ENCODE measurements at places on chromosomes 6 and 20.

DNA sequence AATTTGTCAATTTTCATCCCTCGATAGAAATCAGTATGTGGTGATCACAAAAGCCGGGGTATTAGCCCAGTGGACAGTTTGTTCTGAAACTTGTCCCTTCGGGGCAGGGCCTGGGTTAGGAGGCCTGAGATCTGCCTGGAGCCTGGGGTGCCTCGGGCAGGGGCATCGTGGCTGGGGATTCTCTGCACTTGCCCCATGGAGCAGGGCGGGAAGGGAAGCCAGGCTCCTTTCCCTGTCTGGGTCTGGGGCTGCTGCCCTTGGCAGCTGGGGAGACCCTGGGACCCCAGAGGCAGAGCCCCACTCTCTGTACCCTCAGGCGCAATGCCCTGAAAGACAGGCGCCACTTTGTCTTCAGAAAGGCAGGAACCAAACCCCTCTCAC lies 27.4 kb downstream of the NTSR1 start:
- DNase-seq: no peak

DNA sequence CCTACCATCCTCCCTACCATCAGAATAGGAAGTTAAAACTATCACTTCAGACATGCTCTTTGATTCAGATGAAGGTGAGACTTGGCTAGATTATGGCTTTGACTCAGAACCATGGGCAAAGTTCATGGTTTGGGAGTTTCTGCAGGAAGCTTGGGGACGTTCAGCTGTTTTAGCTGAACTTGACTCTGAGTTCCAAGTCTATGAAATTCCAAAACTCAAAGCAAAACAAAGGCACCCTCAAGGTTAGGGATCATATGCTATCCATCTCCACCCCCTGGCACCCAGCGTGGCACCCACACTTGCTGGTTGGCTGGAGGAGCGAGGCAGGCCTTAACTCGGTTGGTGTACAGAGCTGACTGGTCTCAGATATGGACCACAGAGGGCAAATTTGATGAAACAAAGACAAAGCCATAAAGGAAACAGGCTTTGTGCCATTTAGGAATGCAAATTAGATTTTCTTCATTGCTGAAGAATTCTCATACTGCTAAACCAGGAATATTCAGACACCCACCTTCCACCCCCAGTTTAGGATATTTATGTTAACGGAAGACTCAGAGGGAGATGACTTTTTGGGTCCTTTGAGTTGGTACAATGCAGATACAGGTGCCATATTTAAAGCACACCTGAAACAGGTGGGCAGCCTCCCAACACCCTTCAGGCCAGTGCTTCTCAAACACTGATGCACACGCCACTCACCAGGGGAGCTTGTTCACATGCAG lies 88.4 kb upstream of the SLC22A16 start:
- no peak for DNase-seq

GRCh38 chr6:52125139-52125538 lies 37.7 kb upstream of the PKHD1 start:
- no peak for DNase-seq

- DNase-seq: no peak
Observed at GRCh38 chr6:19834858-19835257, 2.3 kb upstream of the ID4 start.

- no peak for DNase-seq
Observed at GRCh38 chr6:19848465-19849029, 11.4 kb downstream of the ID4 start.

GRCh38 chr6:73481969-73482368 lies 20.4 kb downstream of the MTO1 start:
- DNase-seq: no peak

DNA sequence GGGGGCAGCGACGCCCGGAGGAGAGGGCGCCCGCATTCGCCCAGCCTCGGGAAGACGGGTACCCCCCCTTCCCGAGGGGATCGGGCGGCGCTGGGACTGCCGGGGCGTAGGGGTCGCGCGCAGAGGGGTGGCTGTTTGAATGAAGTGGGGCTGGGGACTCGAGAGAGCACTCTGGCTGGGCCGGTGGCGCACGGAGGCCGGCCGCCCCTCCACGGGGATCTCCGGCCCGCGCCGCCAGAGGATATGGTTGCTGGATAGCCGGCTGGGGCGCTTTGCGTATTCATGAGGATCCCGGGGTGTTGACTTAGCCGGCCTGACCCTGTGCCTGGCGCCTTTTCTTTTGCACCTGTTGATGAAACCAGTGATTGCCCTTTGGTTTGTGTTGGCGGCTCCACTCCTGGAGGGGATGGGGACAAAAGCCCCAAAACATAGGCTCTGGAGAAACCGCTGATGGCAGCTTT lies 469 bp downstream of the SYNJ2 start:
- no peak for DNase-seq

DNA sequence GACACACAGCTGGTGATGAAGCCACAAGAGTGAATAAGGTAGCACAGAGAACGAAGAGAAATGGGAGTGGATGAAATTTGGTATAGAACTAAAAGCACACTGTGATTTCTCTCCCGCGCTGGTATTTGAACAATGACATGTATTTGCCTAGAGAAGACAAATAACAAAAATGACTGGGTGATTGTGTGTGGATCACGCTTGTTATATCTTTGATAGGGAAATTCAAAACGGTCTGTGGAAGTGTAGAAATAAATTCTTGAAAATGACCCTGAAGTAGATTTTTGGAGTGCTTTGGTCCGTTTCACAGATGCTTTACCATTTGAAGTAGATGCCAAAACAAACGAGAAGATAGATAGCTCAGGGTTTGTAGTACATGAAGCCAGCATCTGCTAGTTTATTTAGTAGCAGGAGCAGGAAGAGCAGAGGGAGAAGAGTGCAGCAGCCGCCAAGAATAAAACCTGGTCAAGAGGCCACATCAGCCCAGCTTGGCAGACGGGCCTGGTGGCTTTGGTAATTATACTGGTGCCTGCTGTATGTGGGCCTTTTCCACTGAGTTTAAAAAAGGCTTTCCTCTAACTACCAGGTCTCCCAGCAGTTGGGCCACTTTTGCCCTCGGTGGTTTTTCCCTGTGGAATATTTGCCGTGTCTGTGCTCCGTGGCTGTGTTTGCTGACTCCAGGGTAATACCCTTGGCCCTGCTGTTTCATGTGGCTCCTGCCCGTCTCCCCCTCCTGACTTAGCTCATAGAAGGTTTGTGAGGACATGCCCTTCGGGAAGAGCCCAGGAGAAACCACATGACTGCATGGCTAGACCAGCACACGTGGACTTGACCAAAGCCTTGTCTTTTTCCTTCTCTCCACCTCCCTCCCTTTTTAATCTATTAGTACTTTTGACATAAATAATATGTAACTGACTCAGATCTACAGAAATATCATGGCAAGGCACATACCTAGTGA lies 294.0 kb downstream of the SOX4 start:
- DNase-seq: no peak

DNA sequence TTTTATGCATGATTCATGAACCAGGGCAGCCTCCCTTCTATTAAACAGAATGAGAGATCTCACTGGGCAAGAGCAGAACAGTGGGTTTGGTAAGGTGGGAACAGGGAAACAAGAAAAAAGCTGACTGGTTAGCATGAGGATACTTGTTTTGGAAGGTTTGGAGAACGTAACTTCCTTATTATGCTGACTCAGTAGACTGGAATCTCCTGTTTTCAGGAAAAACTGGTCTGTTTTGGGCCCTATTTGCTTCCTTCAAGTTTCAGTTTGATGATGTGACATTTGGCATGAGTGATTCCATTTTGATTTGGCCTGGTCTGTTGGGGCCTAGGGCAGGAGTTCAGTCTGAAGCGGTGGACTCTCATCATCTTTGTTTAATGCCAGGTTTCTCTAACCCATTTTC lies 172.0 kb downstream of the MYLK4 start:
- DNase-seq: no peak

- no peak for DNase-seq
Observed at GRCh38 chr6:116327803-116328527, 42.8 kb upstream of the DSE start.

DNA sequence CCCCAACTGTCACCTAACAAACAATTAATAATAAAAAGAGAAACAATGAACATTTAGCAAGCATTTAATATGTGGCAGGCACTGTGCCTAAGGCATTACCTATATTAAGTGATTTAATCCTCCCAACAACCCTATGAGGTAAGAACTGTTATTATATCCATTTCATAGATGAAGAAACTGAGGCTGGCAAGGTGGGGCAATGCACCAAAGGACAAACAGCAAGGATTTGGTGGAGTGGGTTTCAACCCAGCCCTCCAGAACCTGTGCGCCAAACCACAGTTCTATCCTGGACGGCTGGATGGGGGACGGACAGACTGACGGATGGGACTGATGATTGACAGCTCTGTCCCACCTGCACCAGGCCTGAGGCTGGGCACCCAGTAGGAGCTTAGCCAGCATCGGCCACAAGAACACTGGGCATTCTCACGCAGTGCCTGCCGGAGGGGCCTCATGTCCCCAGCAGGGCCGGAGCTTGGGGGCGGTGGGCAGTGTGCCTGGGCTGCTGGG lies 24.6 kb downstream of the NOL4L start:
- DNase-seq: no peak

GRCh38 chr6:18680842-18681241 lies 293.7 kb downstream of the RNF144B start:
- DNase-seq: no peak

GRCh38 chr6:126300735-126301134 lies 39.2 kb upstream of the CENPW start:
- no peak for DNase-seq

DNA sequence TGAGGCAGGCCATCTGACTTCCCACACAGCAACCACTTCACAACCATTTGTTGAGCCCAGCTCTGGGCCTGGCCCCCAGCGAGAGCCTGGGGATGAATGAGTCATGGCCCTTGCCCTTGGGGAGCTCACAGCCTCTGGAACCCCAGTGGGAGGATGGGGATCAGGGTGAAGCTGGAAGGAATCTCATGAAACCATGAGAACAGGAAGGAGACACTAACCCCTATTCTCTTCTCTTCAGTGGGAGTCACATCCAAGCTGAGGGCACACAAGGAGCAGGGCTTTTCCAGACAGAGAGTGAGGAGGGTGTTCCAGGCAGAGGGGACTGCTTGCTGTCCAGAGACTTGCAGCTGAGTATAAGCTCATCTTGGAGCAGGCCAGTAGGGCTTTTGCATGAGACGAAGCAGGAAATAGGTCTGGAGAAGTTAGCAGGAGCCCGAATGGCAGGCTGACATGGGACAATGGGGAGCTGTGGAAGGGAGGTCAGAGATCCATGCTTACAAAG lies 7.5 kb downstream of the FOXS1 start:
- no peak for DNase-seq

- peak; percentile 52 for DNase-seq
Observed at GRCh38 chr6:1082285-1082935, 229.5 kb upstream of the FOXQ1 start.

DNA sequence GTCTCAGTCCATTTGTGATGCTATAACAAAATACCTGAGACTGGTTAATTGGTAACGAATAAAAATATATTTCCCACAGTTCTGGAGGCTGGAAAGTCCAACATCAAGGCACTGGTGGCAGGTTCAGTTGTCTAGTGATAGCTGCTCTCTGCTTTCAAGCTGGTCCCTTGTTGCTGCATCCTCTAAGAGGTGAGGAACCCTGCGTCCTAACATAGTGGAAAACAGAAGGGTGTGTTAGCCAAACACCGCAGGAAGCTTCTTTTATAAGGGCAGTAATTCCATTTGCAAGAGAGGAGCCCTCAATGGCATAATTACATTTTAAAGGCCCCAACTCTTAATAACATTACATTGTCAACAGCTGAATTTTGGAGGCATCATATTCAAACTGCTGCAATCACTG lies 372.7 kb downstream of the ADGRB3 start:
- DNase-seq: no peak

DNA sequence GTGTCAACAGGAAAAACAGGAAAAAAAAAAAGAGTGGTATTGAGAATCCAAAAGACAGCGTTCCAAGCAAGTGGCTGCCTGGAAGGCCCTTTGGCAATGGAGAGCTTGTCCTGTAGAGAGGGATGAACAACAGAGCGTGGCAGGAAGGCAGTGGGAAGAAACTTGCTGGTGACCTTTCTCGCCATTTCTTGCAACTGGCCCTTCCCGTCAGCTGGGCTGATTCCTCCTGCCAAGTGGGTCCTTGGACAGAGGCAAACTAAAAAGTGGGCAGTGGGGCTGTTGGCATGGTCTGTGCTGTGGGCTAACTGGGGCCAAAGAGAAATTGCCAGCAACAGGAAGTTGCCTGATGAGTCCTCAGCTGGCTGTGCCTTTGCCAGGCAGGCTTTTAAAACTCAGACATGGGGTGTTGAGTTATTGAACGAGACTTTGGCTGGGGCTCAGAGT lies 43.9 kb upstream of the CLDN20 start:
- no peak for DNase-seq

DNA sequence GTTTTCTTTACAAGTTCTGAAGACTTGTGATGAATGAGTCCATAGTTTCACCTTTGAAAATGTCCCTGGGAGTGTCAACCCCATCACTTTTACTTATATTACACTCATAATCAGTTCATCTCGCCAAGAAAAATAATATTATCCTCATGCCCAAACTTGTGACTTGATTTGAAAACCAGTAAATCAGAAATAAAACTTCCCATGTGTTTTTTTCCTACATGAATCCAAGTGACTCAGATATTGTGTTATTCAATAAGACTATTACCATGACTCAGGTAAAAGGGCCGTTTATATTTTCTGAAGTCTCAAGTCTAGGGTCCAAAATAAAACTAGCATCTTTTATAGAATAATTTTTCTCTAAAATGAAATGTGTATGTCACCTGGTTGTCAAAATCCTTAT lies 15.8 kb upstream of the CYP24A1 start:
- DNase-seq: no peak

DNA sequence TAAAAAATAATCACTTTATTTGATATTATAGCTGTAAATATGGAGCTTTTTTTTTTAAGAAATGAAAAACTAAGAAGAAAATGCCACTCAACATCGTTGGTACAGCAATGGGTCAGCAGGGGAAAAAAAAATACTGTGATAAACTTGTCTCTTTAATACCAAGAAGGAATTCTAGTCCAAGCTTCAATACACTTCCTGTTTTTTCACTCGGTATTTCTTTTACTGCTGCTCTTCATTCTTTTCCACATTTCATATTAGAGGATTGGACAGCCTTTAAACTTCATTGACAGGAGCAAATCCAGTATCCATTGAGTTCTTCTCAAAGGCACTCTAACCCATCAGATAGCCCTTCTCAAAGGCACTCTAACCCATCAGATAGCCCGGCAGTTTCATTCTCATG lies 22.2 kb upstream of the EZR start:
- DNase-seq: no peak

GRCh38 chr6:130888246-130888645 lies 61.0 kb downstream of the SMLR1 start:
- no peak for DNase-seq

DNA sequence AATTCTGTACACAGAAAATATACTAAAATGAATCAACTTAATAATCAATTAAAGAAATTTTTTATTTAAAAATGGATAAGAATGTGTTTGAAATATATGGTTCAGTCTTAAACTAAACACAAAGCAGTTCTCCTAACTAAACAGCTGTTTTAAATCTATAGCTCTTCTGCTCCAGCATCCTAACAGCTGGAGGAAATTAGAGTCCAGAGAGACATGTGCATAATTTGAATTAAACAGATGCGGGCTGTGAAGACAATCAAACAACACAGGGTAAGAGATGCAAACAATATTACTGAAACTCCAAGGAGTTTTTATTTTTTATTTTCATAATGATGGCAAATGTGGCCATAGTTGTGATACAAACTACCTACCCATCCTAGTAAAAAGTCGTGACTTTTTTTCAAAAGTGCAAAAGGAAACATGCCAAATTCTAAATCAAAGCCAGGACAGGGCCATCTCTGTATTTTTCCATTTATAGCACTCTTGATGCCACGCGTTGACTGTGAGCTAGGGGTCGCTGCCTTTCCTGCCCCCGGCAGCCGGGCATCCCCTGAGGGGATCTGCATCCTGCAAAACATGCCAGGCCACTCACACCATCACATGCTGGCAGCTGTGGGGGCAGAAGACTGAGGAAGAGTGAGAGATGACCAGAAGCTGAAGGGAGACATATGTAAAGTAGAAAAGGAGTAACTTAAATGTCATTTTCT lies 310.6 kb downstream of the PRKN start:
- DNase-seq: peak; percentile 8

Measured in fibroblast of skin of left quadriceps (primary cell).